AML-193 (cell line): ENCODE measurements at places on chromosomes 5 and 9.
A peak's percentile ranks its signal among the peaks of the same experiment; 100 is the strongest.

- no peak for DNase-seq
Measured at GRCh38 chr9:9352877-9353481, 1259.8 kb downstream of the PTPRD start.

DNA sequence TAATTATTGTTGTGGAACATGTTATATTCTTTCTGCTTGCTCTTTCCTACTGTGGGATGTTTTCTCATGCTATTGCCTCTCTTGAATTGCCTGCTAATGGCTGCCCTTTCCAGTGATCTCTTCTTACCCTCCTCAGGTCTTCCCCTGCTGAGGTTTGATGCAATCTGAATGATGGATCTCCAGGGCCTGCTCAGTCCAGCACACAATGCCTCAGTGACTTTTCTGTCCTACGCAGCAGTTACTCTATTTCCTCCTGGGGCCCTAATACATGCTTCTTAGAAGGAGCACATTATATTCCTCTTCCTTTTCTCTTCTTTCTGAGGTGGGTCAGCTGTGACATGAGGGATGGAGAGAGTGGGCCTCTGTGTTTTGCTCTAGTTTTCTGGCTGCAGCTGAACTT is at the start of gene SPINK14:
Gene SPINK14, plus strand, starts transcription at position 301 of the 400 bp plus-strand sequence. CDS start 1,187 bp downstream, outside the sequence.
- DNase-seq: no peak

- DNase-seq: no peak
Measured at GRCh38 chr5:149616727-149617285, 35.5 kb downstream of the ARHGEF37 start.

- DNase-seq: no peak
Measured at GRCh38 chr5:79837761-79838551, 148.3 kb downstream of the CMYA5 start.

- DNase-seq: no peak
Measured at GRCh38 chr5:113792806-113793205, 279.3 kb downstream of the YTHDC2 start.

DNA sequence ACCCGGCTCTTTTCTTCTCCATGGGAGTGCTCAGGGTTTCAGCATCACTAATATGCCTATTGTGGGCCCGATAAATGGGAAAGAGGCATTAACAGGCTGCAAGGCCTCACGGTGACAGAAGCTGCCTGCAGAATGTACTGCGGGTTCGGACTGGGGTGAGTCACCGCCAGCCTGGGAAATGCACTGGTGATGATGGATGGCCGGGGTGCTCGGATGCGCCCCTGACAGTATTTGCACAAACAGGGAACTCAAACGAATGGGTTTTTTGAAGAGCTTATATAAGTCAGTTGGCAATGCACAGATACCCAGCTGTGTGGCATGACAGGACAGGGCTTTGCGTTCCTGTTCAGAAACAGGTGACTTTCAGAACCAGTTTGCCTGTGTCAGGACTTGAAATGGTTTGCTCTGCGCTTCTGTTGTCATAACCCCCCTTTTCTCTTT is 42.0 kb upstream of the PITX1 start:
- no peak for DNase-seq

DNA sequence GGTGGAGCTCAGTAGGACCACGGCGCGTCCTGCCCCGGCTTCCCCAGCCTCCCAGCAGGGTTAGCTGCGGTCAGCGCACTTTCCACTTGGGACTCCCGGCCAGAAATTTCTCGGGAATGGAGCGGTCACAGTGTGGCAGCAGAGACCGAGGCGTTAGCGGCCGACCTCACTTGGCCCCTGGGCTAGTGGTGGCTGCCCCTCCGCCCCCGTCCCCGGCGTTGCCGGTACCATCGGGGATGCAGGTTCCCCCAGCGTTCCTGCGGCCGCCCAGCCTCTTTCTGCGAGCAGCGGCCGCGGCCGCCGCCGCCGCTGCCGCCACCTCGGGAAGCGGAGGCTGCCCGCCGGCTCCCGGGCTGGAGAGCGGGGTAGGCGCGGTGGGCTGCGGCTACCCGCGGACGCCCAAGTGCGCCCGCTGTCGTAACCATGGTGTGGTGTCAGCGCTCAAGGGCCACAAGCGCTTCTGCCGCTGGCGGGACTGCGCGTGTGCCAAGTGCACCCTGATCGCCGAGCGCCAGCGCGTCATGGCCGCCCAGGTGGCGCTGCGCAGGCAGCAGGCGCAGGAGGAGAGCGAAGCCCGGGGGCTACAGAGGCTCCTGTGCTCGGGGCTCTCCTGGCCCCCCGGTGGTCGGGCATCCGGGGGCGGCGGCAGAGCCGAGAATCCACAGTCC is 460 bp downstream of the DMRTA1 start:
- DNase-seq: no peak

GRCh38 chr9:124369231-124369797 is 45.9 kb downstream of the PSMB7 start:
- DNase-seq: no peak

- no peak for DNase-seq
Measured at GRCh38 chr9:75855509-75855908, 35.0 kb upstream of the PCSK5 start.

- no peak for DNase-seq
Measured at GRCh38 chr5:112935675-112936074, 13.6 kb upstream of the REEP5 start.

- DNase-seq: no peak
Measured at GRCh38 chr5:5257353-5257752, 117.2 kb downstream of the ADAMTS16 start.

- peak; percentile 5 for DNase-seq
Measured at GRCh38 chr5:149749481-149750365, 19.6 kb downstream of the PPARGC1B start.

DNA sequence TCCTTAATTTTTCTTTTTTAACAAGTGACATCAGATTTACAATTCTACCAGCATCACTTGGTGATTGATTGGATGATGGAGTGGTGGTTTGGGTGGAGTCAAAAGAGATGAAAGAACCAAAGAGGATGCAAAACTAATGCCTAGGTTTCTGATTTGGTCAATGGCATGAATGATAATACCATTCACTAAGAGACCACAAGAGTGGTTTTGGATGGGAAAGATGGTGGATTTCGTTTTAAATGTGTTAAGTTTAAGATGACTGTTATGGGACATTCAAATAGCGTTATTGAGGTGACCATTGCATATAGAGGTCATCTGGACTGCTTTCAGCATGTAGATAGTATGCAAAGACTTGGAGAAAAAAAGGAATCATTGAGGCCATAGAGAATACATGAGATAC is 3.6 kb downstream of the SMC5 start:
- DNase-seq: no peak

DNA sequence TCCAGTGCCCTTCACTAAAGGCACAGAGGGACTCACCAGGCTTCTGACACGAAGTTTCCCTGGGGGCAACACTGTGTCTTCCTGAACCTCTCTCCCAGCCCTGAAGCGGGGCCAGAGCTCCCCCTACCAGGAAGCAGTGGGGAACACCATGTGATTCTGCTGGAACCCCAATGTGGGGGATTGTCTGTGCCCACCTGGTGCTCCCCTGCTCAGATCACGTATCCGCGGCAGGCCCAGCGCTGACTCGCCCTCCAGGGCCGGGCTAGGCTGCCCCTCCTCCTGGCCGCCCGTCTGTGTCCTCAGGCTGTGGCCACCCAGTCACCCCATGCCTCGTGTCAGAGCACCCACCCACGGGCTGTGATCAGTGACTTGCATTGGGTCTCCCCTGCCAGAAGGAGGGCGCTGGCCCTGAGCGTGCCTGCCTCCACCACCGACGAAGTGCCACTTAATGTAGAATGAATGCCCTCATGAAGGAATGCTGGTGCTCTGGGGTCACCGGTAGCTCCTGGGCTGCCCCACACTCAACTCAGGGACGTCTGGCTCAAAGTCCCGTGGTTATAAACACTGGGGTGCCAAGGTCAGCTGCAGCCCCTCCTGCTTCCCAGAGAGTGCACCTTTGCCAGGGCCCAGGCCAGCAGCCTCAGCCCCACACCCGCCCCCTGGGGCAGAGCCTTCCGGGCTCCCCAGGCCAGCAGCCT is 22.1 kb downstream of the SARDH start:
- no peak for DNase-seq
